A549 treated with Mapracorat at 1 μM for 4 hours (cell line): ENCODE measurements at places on chromosomes 12 and 14. TPM values are rescaled to one million over a fixed set of nuclear protein-coding genes. Genes with fewer than 3 reads are reported as not detected.

TPPP2 gene
- total RNA-seq: not detected in 5 replicates

PKP2 gene
- 5.7 to 7.4 TPM (median 6.6 TPM) in 5 replicates for total RNA-seq

KLHDC2 gene
- 28.5 to 35.7 TPM (median 35.3 TPM) in 5 replicates for total RNA-seq

POP5 gene
- total RNA-seq: 50.2 to 56.1 TPM (median 51.5 TPM) in 5 replicates

ADAM21 gene
- total RNA-seq: 0.06 TPM in 2 of 5 replicates, not detected in the others

LACRT gene
- not detected in 5 replicates for total RNA-seq

HCAR2 gene
- 0.07 to 0.11 TPM (median 0.09 TPM) in 4 of 5 replicates, not detected in the other for total RNA-seq

ALX1 gene
- total RNA-seq: 4.1 to 5.1 TPM (median 4.8 TPM) in 5 replicates

CCDC91 gene
- total RNA-seq: 16.2 to 23.8 TPM (median 18.1 TPM) in 5 replicates
